ENCODE measurements at places on chromosomes 4 and X.

- DNase-seq, result no peak
Observed at GRCh38 chr4:91256043-91256442, 1047.7 kb upstream of the GRID2 start.

- DNase-seq, result no peak
Observed at GRCh38 chr4:84366907-84367306, 132.2 kb downstream of the NKX6-1 start.

- no peak for DNase-seq
Observed at GRCh38 chr4:71473541-71474240, 134.9 kb downstream of the SLC4A4 start.

- no peak for DNase-seq
Observed at GRCh38 chr4:28167411-28167810, 1306.8 kb downstream of the STIM2 start.

DNA sequence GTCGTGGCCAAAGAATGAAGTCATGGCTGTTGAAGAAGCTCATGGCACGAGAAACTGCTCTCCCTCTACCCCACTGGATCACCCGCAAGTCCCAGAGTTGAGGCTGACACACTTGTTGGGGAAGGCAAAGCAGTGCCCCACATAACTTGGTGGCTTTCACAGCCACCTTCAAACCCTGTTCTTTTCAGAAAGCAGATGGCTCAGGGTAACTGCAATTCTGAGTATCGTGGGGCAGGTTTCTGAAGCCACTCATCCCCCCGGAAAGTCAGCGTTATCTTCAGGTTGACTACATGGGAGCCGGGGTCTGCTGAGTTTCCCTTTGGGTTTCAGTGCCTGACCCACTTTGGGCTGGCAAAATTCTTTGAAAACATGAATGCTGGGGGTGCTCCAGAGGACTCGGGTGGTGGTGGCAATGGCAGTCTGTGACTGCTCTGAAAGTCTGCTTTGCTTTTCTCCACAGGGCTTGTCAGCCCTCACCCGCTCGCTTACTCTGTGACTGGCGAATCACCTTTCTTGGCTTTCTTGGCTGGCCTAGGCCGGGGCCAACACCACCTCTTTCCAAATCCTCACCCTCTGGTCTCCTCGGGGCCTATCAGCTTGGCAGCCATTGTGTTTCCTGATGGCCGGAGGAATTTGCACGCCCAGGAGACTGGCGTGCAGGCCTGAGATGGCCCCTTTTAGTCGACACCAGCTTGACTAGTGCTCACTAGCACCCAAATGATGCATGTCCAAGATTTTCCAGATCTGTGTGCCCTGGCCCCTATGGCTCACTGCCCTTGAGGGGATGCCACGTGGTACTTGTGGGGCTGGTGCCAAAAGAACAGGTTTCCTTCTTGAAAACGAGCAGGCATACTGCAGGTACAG, 7.3 kb downstream of the PPP1R3F start:
- no peak for DNase-seq

DNA sequence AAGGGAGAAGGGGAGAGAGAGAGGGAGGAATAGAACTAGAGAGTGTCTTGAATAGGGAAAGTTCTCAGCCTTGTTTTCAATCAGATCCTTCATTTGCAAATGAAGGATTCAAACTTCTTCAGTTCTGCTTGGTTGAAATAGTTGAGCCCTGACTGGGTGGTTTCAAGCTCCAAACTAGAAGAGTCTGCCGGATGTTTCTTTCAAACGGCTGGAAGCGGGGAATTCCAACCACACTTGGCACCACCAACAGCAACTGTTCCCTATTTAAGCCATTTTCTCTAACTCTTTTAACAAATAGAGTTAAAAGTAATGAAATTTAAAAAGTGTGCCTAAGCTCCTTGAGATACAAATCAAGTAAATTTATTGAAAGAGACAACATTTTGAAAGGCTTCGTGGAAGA, 67.5 kb upstream of the DDX60 start:
- DNase-seq, result no peak

DNA sequence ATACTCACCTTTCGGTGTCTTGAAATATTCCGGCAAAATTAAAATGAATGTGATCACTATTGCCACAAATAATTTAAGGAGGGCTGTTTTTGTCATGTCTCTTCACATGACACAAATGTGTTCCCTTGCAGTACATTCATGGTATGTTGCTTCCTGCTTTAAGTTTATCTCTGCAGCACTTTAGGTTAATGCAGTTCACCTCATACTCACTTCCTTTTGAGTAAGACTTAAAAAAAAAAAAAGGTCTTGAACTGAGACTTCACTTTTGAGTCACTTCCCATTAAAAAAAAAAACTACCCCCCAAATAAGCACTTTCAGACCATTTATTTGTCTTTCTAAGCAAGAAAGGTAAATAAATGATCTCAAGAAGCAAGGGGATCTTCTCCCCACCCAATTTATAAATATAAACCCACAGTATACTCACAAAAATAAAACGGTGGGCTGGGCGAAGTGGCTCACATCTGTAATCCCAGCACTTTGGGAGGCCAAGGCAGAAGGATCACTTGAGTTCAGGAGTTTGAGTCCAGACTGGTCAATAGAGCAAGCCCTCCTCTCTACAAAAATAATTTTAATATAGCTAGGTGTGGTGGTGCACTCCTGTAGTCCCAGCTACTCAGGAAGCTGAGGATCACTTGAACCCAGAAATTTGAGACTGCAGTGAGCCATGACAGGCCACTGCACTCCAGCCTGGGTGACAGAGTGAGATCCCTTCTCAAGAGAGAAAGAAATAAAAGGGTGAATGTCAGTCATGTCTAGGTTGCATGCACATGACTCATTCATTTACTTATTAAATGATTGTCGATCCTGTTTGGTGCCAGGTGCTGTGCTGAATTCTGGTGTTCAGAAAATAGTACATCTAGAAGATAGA, at the start of gene TMEM156:
TSS of gene TMEM156 (minus strand) at position 192 of the 868 bp plus-strand sequence. CDS start at position 96, 96 bp downstream.
- DNase-seq, result no peak

GRCh38 chr4:68466751-68467150, 19.5 kb downstream of the TMPRSS11E start:
- DNase-seq, result no peak

All from T-cell (primary cell).